ENCODE measurements at places on chromosomes 3 and 15.
A peak's percentile ranks its signal among the peaks of the same experiment; 100 is the strongest.

- no peak for DNase-seq
These were observed 129.6 kb downstream of the FILIP1L start for GRCh38 chr3:99984668-99985067.

- peak; percentile 48 for DNase-seq
These were observed at the start of gene PHLDB2 for GRCh38 chr3:111859061-111859973. Gene PHLDB2, plus strand, starts transcription at chr3:111859265. Its CDS starts 24,813 bp downstream, at chr3:111884078.

- no peak for DNase-seq
These were observed 431.4 kb downstream of the DIPK2A start for GRCh38 chr3:144403040-144403457.

- no peak for DNase-seq
These were observed 152.3 kb downstream of the CACNA1D start for GRCh38 chr3:53646723-53647122.

- no peak for DNase-seq
These were observed 9.8 kb upstream of the ZNF710 start for GRCh38 chr15:89991312-89991711.

DNA sequence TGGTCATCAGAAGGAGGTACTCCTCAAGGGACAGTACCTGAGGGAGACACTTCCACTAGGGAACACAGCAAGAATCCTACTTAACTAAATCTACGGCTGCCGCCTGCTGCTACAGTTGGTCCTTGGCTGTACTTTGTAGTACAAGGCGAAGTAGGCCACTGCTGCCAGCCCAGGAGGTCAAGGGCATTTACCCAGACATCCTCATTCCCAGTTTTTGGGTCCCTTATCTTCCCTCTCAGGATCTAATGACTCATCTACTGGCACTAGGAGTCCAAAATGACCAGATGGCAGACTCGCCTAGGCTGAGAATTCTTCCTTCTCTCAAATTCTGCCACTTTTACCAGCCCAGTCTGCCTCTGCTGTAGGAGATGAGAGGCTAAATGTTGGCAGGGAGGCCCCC lies 27.1 kb upstream of the LAMP3 start:
- DNase-seq: no peak

DNA sequence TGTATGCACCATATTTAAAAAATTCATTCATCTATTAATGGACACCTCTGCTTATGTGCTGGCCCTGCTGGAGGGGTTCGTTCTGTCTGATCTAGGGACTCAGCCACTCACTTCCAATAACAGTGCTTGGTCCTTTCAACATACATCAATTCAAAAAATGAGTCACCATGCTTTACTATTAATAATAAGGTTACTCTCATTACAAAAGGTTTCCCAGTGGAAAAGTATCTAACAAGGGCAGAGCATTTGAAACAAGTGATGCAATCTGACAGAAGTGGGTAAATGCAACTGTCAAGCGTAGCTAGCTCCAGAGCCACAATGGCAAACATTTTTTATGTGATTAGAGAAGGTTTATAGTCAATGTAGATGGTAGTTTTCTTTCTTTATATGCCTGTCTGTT lies 67.9 kb upstream of the TNIK start:
- DNase-seq: no peak

DNA sequence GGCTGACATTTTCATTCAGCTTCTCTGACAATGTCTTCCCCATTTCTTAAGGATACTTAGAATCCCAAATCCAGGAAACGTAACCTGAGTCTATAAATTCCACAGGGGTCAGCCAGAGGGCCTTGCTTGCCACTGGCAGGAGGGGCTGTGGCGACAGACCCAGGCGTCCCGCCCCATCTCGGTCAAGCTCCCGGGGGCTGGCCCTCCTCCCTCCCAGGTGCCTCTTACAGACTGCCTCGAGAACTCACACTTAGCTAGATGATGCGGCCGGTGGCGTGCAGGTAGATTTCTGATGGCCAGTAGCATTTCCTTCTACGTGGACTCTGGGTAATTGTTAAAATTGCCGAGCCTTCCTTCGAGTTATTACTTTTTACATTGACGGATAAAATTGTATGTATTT lies 172.5 kb downstream of the NSMCE3 start:
- DNase-seq: no peak

DNA sequence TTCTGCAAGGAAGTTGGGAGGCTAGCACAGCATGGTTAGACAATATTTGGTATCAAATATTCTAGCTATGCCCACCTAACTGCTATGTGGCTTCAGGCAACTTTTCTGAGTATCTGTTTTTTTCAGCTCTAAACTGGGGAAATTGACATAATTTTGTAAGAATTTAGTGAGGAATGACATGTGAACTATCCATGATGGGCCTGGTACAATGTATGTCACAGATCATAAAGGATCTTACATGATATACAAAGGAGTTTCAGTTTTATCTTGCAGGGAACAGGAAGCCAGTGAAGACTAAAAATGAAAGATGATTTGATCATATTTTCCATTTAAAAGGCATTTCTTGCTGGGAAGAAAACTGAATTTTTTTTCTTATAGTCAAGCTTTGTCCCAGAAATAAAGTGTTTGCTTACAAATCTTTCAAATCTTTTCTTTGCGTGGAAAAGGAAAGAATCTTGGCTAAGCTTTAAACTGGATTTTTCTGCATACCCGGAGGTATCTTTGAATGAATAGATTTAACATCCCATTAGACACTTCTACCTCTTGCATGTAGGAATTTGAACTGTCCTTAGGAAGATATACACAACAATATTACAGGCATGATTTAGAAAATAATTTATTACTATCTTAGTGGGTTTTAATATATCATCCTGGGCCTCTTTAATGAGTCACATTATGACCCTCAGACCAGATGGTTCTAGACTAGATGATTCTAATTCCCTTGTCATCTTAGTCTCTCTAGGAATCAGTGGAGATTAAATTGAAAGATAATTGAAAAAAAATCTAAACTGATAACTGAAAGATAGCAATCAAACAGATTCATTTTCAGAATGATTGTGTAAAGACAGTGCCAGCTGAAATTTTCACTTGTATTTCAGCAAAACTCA lies 436.0 kb upstream of the THBS1 start:
- no peak for DNase-seq

GRCh38 chr15:92326236-92326635 lies 67.4 kb upstream of the ST8SIA2 start:
- no peak for DNase-seq

GRCh38 chr3:186640473-186640818 lies 247 bp downstream of the FETUB start:
- no peak for DNase-seq

DNA sequence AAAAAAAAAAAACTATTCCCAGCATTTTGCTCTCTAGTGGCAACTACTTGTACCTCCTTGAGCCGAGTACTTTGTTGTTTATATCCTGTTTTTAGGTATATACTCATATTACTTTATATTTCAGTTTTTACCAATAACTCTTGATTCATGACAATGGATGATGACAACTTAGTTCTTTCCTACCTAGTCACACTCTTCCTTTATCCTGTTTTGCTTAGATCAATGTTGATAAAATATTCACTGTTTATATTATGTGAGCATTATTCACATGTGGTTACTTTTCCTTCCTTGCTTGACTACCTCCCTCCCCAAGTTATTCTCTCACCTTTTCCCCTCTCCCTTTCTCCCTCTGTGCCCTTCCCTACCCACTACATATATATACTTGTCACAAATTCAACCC lies 53.7 kb downstream of the NKIRAS1 start:
- DNase-seq: no peak

DNA sequence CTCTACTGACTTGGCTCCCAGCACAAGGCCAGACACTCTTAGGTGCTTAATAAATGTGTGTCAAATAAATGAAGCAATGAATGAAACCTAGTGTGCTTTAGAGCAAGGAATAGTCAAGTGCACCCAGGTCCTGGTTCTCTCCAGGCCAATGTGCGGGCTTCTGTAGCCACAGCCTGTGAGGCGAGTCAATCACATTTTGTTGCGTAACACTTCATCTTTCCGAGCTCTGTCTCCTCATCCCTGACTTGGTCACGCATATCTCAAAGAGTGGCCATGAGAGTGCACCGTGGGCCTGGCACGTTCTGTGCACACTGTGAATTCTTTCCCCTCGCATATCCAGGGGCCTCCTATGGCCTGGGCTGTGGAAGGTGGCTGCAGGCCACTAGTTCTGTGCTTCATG lies 11.4 kb upstream of the SH3GL3 start:
- DNase-seq: no peak

- DNase-seq: no peak
These were observed 922.2 kb downstream of the TBL1XR1 start for GRCh38 chr3:176275113-176275512.

GRCh38 chr3:30354972-30355371 lies 251.4 kb upstream of the TGFBR2 start:
- DNase-seq: no peak

GRCh38 chr15:71060983-71061382 lies 54.3 kb upstream of the THSD4 start:
- DNase-seq: no peak

DNA sequence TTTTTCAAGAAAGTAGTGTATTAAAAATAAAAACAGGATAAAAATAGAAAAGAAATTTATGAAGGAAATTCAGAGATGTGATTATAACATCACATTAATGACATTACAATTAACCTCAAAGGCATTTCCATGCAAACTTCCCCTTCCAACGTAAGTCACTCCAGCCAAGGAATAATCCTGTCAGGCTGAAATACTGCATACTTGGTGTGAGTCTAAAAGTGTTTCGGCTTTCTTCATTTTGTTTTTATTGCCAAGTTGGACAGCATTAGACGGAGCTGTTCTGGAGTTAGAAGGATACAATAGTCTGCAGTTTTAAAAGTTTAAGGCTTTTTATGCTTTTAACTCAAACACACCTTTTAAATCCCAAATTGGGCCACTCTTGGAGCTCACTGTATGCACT lies 435.0 kb downstream of the MECOM start:
- no peak for DNase-seq

DNA sequence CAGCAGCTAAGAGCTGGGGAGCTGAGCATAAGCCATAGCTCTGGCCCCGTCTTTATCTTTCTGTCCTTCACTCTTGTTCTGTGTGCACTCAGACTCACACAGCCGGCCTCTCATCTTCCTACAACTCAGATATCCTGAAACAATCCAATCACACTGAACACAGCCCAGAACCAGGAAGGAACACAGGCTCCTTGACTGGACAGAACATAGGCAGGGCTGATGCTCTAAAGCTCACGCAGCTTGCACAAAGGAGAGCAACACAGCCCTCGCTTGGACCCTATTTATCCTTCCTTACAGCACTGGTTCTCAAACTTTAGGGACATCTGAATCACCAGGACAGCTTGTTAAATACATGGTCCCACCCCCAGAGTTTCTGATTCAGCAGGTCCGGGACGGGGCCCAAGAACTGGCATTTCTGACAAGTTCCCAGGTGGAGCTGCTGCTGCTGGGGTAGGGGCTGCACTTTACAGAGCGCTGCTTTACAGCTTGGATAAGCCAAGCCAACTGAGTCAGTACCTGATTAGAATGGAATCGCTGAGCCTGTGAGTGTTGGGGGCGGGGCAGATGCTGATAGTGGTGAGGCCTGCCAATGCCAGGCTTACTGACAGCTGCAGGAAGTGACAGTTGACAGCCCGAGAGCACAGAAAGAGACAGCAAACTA lies 65.1 kb downstream of the MRPL46 start:
- peak; percentile 78 for DNase-seq

DNA sequence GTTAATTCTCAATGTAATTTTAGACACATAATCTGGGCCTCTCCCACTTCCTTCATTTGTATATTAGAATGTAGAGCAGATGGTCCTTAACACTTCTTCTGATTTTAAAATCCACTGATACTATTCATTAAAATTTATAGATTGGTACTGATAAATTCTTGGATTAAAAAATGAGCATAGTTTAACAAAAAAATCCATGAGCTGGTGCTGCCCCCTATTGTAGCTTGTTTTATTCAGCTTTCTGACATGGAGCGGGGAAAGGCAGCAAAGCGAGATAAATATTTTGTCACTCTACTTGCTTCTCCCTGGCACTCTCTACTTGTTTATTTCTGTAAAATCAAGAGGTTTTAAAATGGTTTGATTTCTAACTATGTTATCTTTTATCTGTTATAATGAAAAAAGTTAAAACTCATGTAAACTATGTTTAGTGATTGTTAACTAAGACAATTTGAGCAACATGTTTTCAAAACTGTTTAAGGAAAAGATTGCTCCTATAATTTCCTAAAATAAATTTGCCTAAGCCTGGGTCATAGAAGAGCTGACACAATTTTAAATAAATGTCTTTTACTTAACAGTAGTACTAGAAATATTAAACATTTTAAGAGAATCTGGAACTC lies 26.5 kb upstream of the PLOD2 start:
- no peak for DNase-seq

DNA sequence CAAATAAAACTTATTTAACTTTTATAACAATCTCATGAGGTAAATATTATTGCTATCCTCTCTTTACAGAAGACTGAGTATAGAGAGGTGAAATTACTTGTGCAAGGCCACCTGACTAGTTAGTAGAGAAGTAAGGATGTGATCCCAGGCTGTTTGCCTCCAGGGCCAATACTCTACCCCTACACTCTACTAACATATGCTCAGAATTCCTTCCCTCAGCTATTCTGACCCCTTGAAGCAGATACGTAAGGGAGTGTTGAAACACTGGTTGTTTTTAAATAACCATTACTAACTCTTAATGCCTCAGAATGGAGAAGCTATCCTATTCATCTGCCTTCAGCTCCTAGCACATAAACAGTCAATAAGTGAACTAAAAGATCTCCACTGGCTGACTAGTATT lies 24.1 kb downstream of the CSTA start:
- no peak for DNase-seq

GRCh38 chr3:196120291-196120951 lies 38.5 kb upstream of the TFRC start:
- DNase-seq: peak; percentile 54

DNA sequence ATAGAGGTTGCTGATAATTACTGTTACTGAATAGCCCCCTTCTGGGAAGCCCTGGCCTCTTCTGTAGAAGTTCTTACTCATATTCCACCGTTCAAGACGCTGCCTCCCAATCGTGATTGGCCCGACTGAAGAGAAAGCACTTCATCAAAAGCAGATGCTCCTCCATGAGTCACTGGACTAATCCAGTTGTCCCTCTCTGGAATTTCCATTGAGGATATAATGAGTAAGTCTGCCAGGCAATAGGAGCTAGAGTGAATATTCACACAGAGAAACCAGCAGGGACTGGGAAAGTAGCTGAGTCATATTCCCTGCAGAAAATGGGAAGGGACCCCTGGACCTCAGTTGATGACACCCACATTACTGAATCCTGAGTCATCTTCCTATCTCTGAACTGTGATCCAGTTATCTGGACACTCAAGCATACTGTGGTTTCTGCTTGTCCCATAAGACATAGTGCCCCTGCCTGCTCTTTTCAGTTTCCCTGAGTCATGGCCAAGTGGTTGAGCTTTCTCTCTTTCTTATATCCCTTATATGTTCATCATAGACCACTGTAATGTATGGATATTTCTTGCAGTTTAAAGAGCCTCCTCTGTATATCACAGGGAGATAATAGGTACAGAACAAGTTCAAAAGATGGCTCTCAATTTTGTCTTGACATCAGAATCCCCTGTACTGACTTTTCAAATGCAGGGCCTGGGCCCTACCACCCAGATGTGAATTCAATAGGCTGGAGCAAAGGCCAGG lies 151.2 kb upstream of the CDIN1 start:
- DNase-seq: no peak

GRCh38 chr3:187783098-187783497 lies 37.8 kb upstream of the BCL6 start:
- DNase-seq: no peak

- no peak for DNase-seq
These were observed 41.4 kb downstream of the VGLL4 start for GRCh38 chr3:11602239-11602840.

GRCh38 chr3:32606960-32607359 lies 36.3 kb upstream of the DYNC1LI1 start:
- no peak for DNase-seq

- no peak for DNase-seq
These were observed 80.5 kb downstream of the STT3B start for GRCh38 chr3:31613177-31613576.

- DNase-seq: no peak
These were observed 113.6 kb downstream of the PLCL2 start for GRCh38 chr3:16998236-16998923.
